Left renal cortex interstitium (tissue), 4 donors: ENCODE measurements at places on chromosomes 4 and X.

GRCh38 chrX:1500701-1501624, 36.0 kb downstream of the P2RY8 start:
- no peak for DNase-seq

DNA sequence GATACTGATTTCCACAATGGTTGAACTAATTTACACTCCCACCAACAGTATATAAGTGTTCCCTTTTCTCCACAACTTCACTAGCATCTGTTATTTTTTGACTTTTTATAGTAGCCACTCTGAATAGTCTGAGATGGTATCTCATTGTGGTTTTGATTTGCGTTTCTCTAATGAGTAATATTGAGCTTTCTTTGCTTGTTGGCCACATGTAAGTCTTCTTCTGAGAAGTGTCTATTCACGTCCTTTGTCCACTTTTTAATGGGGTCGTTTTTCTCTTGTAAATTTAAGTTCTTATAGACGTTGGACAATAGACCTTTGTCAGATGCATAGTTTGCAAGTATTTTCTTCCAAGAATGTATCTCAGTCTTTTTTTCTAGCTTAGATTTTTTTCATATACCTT, 10.0 kb downstream of the FBXW7 start:
- DNase-seq = no peak

DNA sequence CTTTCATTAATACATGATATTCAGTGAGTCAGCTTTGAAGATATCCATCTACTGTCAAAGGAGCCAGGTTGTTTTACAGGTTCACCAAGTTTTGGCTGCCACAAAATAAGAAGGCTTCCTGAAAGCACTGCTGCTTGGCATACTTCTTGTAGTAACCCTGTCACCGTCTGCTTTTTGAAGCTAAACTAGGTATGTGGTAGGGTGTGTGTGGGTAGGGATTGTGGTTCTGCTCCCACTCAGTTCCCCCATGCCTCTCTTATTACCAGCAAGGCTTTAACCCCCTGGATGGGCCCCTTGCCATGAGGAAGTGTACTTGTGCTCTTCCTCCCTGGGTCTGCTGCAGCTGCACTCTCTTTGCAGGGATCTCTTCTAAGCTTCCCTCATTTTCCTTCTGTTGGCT, 191.2 kb downstream of the BANK1 start:
- no peak for DNase-seq

DNA sequence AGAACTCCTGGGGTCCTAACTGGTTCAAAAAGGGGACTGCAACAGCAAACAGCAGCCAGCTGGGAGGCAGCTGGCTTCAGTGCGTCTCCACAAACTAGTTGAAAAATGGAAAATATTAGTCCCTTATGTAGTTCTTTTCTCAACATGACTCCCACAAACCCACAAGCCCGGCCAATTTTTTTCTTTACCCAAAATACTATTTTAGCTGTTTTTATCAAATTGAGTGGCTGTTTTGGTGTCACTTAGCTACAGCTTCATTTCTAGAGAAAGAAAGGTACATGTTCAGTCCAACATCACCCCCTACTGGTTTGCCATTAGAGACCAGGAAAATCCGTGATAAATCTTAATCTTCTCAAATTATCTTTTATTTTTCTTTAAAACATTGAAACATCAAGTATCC, 97.2 kb downstream of the GUCY2F start:
- DNase-seq = no peak

DNA sequence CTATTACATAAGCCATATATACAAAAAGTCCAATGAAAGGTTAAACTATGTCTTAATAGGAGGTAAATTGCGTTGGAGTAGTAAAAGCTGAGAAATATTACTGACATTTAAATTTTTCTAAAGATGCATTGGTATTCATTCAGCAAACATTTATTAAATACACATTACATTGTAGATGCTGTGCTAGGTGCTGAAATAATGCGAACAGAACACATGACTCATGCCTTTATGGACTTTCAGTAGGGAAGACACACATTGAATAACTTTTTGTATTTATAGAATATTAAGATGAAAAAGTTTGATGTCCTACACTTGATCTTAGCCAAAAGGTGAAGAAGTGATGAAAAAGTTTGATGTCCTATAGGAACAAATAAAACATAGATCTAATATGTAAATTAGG, 871.1 kb upstream of the SLIT2 start:
- DNase-seq = no peak

- no peak for DNase-seq
Measured at GRCh38 chrX:133985164-133985966, at the start of gene GPC3. Gene GPC3 (minus strand): TSS chrX:133985594.

GRCh38 chrX:118360429-118361125, 14.7 kb downstream of the WDR44 start:
- no peak for DNase-seq

- no peak for DNase-seq
Measured at GRCh38 chr4:83125738-83126141, 11.2 kb upstream of the PLAC8 start.
